Fibroblast of lung (primary cell): ENCODE measurements at places on chromosomes 4 and X. TPM values are rescaled to one million over a fixed set of nuclear protein-coding genes. Genes with fewer than 3 reads are reported as not detected.

DNA sequence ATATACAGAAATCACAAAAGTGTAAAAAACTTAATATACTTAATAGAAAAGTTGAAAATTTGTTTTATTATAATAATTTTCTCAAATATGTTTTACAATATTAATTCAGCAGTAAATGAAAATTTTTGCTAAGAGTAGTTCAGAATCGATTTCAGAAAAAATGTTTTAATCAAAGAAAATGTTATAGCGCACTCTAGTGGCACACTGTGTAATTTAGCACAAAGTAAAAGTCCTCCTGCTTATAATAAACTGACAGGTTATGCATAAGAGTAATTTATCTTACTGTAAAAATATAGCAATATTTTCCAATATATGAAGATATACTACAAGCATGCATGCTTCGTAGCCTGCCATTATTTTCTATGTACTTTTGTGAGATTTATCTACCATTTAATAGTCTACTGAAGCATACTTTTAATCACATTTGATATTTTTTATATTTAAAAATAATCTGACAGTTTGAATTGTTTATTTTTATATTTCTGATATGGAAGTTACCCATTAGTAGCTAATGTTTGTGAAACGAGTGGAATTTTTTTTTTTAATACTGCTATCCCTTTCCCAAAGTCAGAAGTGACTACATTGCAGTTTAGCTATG is 217.9 kb upstream of the KLHL4 start:
- DNase-seq: peak; percentile 5
- H3K36me3 ChIP-seq: no peaks in the 10 kb centered on the region
- H3K4me3 ChIP-seq: no peak overlapping the region
- no peaks in the 10 kb centered on the region for H3K27me3 ChIP-seq

GRCh38 chr4:185112104-185112503 is 31.0 kb upstream of the SLC25A4 start:
- H3K27me3 ChIP-seq: no peaks in the 10 kb centered on the region
- no peaks in the 10 kb centered on the region for H3K36me3 ChIP-seq
- H3K27ac ChIP-seq: no peak overlapping the region
- H3K4me3 ChIP-seq: no peak overlapping the region
- DNase-seq: peak; percentile 95

DNA sequence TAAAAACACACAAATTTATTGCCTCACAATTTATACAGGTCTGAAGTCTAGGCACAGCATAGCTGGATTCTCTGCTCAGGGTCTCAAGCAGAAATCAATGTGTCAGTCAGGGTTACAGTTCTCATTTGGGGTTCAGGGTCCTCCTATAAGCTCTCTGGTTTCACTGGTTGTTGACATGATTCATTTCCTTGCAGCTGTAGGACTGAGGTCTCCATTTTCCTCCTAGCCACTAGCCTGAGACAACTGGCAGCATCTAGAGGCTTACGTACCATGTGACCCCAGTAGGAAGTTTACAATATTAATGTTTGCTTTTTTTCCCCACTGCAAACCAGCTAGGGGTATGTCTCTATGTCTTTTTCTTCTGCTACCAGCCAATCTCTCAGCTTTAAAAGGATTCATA is 102.5 kb downstream of the CPEB2 start:
- no peak overlapping the region for H3K4me3 ChIP-seq
- no peak overlapping the region for H3K27ac ChIP-seq
- no peak for DNase-seq
- no peaks in the 10 kb centered on the region for H3K27me3 ChIP-seq
- no peaks in the 10 kb centered on the region for H3K36me3 ChIP-seq

DNA sequence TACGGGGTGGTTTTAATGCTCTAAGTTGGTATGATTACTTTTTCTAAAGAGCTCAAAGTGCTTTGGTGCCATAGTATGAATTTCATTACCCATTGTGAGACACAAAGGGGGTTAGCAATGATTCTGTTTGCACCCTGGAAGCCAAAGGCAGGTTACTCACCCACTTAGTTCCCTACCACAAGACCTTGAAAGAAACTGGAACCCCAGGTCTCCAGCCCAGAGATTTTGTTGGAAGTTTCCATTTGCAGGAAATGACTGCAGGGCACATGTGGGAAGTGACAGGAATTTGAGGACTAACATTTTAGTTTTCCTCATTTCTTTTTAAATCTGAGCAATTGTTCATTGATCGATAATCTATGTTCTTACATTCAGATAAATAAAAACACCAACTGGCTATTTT is 1.8 kb upstream of the HS3ST1 start:
- no peak for DNase-seq
- H3K4me3 ChIP-seq: no peak overlapping the region
- H3K36me3 ChIP-seq: no peaks in the 10 kb centered on the region
- H3K4me1 ChIP-seq: no peaks in the 10 kb centered on the region

Gene KIAA1210
- not detected in 2 replicates for total RNA-seq

DNA sequence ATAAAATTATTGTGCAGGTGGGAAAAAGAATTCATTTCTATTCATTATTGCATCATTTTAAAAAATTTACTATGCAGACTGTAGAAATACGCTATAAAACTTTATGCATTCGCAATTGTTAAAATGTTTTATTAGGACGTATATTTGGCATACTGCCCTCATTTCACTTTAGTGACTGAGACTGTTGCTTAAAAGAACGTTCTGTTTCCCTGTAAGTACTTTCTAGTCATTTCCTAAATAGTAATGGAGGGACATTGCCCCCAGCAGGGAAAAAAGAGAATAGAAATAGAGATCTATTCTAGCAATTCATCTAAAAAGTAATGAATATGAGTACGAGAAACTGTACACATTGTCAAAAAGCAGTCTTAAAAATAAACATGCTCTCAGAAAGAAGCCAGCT is 1295.8 kb upstream of the TENM3 start:
- no peaks in the 10 kb centered on the region for H3K4me1 ChIP-seq

- DNase-seq: no peak
- no peaks in the 10 kb centered on the region for H3K27me3 ChIP-seq
- no peak overlapping the region for H3K4me3 ChIP-seq
- H3K36me3 ChIP-seq: no peaks in the 10 kb centered on the region
- H3K27ac ChIP-seq: no peak overlapping the region
- H3K4me1 ChIP-seq: no peaks in the 10 kb centered on the region
Measured at GRCh38 chrX:124347242-124347641, 879 bp downstream of the SH2D1A start.

DNA sequence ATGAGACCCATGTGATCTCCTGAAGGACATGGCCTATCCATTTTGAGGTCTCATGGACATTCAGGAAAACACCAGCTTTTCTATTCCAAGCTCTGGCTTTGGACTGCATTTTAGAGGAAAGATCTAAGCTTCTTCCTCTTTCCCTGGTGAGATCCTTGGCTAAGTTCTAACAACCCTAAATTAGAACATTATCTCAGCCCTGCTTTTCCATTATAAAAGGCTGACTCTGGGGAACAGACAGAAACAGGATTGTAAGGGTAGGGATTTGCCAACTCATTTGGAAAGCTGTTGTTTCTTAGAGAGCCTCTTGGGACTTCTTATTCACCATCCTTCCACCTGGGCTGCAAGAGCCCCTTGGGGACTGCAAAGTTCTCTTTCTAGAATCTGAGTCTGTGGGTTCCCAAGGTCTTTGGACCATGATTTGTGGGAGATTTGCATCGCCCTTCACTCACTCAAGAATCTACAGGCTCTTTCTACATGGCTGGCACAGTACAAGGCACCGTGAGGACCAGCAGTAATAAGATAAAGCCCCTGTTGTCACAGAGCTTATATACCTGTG is 146.9 kb downstream of the FNIP2 start:
- DNase-seq: no peak
- H3K4me1 ChIP-seq: peaks cover 10% of the 10 kb centered on the region
- no peak overlapping the region for H3K27ac ChIP-seq
- H3K27me3 ChIP-seq: no peaks in the 10 kb centered on the region
- H3K36me3 ChIP-seq: no peaks in the 10 kb centered on the region
- H3K4me3 ChIP-seq: no peak overlapping the region

- H3K36me3 ChIP-seq: no peaks in the 10 kb centered on the region
- no peak overlapping the region for H3K4me3 ChIP-seq
- no peaks in the 10 kb centered on the region for H3K4me1 ChIP-seq
- no peak for DNase-seq
Measured at GRCh38 chr4:181173046-181173445, 1070.2 kb upstream of the TENM3 start.

Gene ARHGAP24
- total RNA-seq: 39.3 and 40.5 TPM in 2 replicates

- no peaks in the 10 kb centered on the region for H3K27me3 ChIP-seq
- peaks cover 2% of the 10 kb centered on the region for H3K4me1 ChIP-seq
- no peak overlapping the region for H3K4me3 ChIP-seq
- H3K36me3 ChIP-seq: peaks cover 7% of the 10 kb centered on the region
- no peak for DNase-seq
Measured at GRCh38 chr4:151107063-151107462, 7.6 kb downstream of the RPS3A start.

Gene DRD5
- total RNA-seq: not detected in 2 replicates

- no peak overlapping the region for H3K27ac ChIP-seq
- H3K27me3 ChIP-seq: no peaks in the 10 kb centered on the region
- no peak for DNase-seq
- H3K4me1 ChIP-seq: no peaks in the 10 kb centered on the region
- no peak overlapping the region for H3K4me3 ChIP-seq
Measured at GRCh38 chr4:163415668-163416067, 57.9 kb downstream of the TKTL2 start.

- no peak overlapping the region for H3K4me3 ChIP-seq
- no peaks in the 10 kb centered on the region for H3K36me3 ChIP-seq
- no peaks in the 10 kb centered on the region for H3K4me1 ChIP-seq
Measured at GRCh38 chrX:122626871-122627270, 557.2 kb upstream of the GRIA3 start.

DNA sequence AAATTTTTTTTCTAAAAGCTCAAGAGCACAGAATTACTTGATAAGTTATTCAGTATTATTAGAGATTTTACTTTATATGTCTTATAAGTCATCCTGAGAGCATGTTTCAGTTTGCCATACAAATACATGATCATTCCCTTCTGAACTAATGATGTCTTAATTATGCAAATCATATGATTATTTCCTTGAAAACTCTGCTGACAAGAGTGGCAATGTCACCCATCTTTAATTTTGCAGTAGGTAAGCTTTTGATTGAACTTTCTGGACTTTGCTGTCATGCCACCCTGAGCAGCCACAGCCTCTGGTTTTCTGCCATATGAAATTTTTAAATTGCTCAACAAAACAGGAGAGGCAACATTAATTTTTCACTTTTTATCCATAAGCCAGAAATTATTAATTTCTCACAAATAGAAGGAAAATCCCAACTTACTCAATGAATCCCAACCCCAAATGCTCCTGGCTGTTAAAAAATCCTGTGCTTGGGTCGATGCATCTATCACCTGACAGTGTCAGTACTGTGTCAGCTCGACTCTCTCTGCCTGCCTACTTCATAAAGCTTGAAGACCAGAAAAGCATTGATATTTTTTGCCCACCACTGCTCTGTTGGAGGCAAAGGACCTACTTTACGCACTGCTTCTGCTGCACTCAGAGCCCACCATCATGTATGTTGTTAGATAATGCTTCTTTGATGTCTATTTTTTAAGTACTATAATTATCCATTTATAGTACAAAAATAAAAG is 11.6 kb upstream of the HADH start:
- DNase-seq: no peak
- no peak overlapping the region for H3K4me3 ChIP-seq
- no peaks in the 10 kb centered on the region for H3K36me3 ChIP-seq
- no peaks in the 10 kb centered on the region for H3K4me1 ChIP-seq
- no peaks in the 10 kb centered on the region for H3K27me3 ChIP-seq

DNA sequence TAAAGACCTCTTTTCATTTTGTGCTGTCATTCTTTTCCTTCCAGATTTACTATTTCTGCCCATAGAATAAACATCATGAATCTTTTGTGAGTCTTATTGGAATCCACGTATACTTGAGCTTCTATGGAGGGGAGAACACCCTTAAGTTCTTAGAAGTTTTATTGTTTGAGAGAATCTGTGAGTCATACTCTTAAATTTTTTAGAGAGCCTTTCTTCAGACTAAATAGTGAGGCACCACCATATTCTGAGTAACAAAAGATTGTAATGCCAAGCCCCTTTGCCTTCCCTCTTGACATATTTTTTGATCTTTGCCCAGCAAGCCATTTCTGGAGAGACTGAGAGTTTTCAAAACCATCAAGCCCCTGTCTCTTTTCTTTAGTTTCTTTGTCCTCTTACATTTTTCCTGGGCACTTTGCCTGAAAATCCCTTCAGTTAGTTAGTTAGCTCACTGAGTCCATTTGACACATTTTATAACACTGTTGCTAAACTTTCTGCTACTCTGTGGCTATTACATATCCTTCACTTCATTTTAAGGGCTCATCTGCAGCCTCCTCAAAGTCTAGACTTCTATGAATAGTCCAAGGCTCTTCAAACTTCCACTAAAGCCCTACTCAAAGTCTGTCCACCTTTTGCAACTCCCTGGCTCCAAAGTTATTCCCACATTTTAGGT is 65.3 kb upstream of the NDUFC1 start:
- peaks cover 4% of the 10 kb centered on the region for H3K4me1 ChIP-seq
- no peaks in the 10 kb centered on the region for H3K27me3 ChIP-seq
- no peak overlapping the region for H3K4me3 ChIP-seq

GRCh38 chrX:39327705-39328104 is 526.4 kb downstream of the MID1IP1 start:
- no peaks in the 10 kb centered on the region for H3K27me3 ChIP-seq
- no peaks in the 10 kb centered on the region for H3K4me1 ChIP-seq
- no peak overlapping the region for H3K27ac ChIP-seq
- H3K36me3 ChIP-seq: no peaks in the 10 kb centered on the region
- H3K4me3 ChIP-seq: no peak overlapping the region

- no peak for DNase-seq
- H3K27ac ChIP-seq: no peak overlapping the region
- H3K4me3 ChIP-seq: no peak overlapping the region
- no peaks in the 10 kb centered on the region for H3K4me1 ChIP-seq
Measured at GRCh38 chrX:124393238-124393637, 46.9 kb downstream of the SH2D1A start.

DNA sequence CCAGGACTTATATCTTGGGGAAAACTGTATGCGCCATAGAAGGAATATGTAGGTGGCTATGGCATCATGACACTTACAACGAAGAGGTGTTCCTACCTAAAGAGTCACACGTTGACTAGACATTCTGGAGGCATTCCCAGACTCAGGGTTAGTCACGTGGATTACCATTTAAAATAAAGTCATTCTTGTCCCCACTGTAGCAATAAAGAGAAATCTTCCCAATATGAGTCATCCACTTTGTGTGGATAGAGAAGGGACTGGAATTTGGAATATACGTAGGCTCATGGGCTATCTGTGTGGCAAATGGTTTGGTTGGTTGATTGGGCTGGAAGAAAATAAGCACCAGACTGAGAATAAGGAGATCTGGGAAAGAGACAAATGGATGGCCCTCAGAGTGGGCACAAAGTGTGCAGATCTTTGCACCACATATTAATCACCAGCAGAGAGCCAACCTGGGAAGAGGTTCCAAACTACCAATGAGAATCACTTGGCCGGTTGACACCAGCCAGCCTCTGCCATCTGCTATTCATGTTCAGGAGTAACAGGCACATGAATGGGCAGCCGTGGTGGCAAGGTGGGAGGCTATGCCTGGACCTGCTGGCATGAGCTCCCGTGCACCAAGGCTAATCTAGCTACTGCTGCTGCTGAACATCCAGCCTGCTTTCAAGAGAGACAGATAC is 41.0 kb downstream of the MTNR1A start:
- no peaks in the 10 kb centered on the region for H3K4me1 ChIP-seq
- H3K27ac ChIP-seq: no peak overlapping the region
- no peak for DNase-seq
- no peak overlapping the region for H3K4me3 ChIP-seq
- H3K36me3 ChIP-seq: no peaks in the 10 kb centered on the region
- no peaks in the 10 kb centered on the region for H3K27me3 ChIP-seq

- H3K4me1 ChIP-seq: no peaks in the 10 kb centered on the region
- no peaks in the 10 kb centered on the region for H3K27me3 ChIP-seq
- no peak overlapping the region for H3K27ac ChIP-seq
- no peak for DNase-seq
Measured at GRCh38 chr4:38740303-38740702, 42.5 kb downstream of the TLR10 start.

Gene GAGE13
- total RNA-seq: not detected in 2 replicates
